ENCODE measurements at places on chromosomes 16 and 17.

DNA sequence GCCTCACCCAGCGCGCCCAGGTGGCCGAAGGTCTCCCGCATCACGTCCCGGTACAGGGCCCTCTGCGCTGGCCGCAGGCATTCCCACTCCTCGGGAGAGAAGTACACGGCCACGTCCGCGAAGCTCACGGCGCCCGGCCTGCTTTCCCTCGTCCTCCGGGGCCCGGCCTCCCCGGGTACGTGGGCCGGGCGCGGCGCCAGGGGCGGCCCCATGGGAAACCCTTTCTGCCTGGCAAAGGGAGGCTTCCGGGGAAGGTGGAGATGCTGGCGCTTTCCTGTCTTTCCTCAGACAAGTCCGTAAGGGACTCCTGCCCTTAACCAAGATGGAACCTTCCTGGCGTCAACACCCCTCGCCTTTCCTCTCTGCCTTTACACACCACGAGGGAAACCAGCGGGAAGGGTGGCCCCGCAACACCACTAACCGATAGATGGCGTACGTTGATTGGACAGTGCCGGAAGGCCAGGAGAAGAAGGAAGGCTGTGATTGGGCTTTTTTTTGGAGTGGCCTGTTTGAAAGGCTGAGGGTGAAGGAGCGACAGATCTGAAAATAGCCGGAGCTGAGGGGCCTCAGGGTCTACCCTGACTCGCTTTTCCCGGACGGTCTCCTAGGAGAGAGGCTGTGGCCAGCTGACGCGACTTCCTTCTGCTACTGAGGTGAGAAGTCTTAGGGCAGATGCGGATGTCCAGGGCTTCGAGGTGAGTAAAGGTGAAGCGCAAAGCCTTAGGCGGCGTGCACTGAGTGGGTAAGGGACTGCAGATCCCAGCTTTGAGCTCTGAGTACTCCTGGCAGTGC is at the start of gene ZNF785:
ZNF785 (minus strand) TSS at position 298 of the 792 bp plus-strand sequence; CDS start at position 212, 86 bp downstream.
- peak; percentile 99 for DNase-seq

GRCh38 chr17:64009571-64010402 is 10.6 kb downstream of the ICAM2 start:
- DNase-seq, result no peak

- no peak for DNase-seq
Measured at GRCh38 chr16:10519929-10520868, 60.2 kb downstream of the EMP2 start.

GRCh38 chr17:37844158-37844976 is 79.8 kb upstream of the TBC1D3K start:
- peak; percentile 51 for DNase-seq

GRCh38 chr16:9185381-9185780 is 93.9 kb downstream of the HAPSTR1 start:
- DNase-seq, result no peak

- DNase-seq, result no peak
Measured at GRCh38 chr17:9185688-9186284, 164.5 kb downstream of the NTN1 start.

GRCh38 chr17:40157973-40158372 is 17.6 kb downstream of the CASC3 start:
- peak; percentile 49 for DNase-seq

GRCh38 chr16:90057738-90058173 is 19.4 kb downstream of the PRDM7 start:
- DNase-seq, result no peak

DNA sequence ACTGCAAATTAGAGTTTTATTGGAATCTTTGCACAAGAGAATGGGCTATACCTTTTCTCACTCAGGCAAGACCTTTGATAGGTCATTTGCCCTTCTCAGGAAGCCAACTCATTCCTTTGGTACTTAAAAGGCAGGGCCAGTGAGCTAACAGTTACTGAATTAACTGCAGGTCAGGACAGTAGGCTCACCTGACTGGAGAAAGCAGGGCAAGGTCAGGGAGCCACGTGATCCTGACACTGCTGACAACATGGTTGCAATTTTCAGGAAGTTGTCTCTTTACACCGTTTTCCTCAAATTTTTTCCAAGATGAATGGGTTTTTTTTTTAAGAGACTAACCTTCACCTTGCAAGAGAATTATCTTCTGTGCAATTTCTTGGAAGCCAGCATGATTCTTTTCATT is 21.1 kb downstream of the CPSF4L start:
- no peak for DNase-seq

GRCh38 chr16:57264381-57264780 is 19.3 kb downstream of the ARL2BP start:
- peak; percentile 38 for DNase-seq

DNA sequence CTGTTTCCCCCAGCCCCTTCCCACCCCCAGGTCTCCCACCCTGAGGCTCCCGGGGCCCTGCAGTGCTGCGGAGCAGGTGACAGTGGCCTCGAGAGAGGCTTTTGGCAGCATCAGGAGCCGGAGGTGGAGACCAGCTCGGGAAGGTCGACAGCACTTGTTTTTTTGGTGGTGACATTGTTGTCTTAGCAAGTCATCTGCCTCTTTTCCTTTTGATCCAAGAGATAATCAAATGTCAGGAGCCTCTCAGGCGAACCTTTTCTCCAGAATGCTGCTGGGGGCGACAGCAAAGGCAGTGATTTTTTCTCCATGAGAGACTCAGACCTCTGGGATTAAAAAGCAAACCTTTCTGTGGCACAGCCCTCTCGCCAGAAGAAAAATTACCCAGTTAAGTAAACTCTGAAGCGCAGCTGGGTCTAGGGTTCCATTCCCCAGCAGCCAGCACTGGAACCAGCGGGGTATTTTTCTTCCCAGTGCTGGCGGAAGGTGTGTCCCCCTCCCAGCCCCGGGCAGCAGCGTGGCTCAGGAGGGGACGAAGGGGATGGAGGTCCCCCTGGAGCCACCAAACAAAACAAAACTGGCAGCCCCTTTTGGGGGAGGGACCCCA is 37.2 kb downstream of the GRIN2C start:
- no peak for DNase-seq

DNA sequence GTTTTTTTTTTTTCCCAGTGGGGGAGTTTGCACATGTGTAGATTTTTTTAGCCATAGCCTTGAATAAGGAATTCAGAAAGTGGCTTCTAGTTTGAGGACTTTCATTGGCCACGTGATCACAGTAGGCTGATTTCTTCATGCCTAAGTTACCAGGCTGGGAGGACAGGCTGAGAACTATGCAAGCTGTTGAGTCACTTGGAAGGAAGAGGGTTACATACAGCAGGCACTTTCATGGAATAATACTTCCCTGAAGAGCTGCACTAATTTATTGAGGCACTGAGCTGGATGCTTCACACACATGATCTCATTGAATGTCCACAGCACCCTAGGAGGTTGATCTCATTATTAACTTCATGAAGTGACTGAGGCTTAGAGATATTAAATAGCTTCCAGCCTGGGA is 22.8 kb downstream of the PRKCB start:
- DNase-seq, result peak; percentile 23

DNA sequence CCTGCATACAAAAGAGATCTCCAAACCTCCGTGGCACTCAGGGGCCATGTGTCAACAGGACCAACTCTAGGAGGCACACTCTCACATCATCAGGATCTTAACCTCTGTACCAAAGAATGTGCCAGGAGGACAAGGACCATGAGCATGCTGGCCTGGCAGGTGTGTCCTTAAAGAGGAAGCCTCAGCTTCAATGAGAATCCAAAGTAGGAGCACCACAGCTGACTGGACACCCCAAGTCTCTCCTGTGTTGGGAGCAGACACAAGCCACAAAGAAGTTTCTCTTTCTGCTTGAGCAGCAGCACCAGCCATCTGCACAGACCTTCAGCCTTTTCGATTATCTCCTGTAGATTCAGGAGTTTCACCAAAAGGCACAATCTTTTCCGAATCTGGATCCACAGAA is 1734.5 kb downstream of the TP53TG3F start:
- DNase-seq, result no peak

GRCh38 chr17:35849469-35850348 is 19.0 kb downstream of the HEATR9 start:
- peak; percentile 80 for DNase-seq

GRCh38 chr17:67198131-67198530 is 46.9 kb downstream of the HELZ start:
- DNase-seq, result no peak

All from OCI-M1 (cell line).